Stimulated activated CD4-positive, alpha-beta T cell treated with anti-CD3 and anti-CD28 coated beads, Interleukin-1b, Interleukin-23, amount 100 ng/mL, for 1 hour (primary cell): ENCODE measurements at places on chromosomes 6 and 20.

DNA sequence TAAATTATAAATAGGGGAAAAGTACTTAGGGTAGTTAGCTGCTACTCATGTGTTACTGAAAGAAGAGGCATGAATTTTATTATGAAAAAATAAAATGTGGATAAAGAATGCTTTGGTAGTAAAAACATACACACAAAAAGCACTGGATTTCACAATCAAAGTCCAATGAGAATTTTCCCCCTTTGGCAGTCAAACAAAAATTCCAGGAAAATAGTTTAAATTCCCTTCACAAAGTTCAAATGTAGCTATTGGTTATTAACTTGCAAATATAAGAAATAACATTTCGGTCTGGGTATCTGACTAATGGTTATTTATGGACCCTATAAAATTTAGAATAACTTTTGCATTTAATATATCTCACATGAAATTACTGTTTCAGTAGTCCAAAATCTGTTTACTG is 210.4 kb downstream of the FOXC1 start:
- DNase-seq, result no peak

GRCh38 chr6:11202513-11203305 is 29.8 kb downstream of the NEDD9 start:
- DNase-seq, result no peak

DNA sequence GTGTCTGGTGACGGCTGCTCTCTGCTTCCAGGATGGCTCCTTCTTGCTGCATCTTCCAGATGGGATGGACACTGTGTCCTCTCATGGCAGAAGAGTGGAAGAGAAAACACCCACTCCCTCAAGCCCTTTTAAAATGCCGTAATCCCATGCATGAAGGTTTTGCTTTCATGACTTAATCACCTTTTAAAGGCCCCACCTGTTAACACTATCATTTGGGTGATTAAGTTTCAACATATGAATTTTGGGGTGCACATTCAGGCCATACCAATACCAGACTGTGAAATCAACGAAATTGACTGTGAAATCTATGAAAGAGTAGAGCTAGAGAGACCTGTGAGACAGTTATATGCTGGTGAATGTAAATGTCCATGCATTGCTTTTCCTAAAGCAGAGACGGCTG is 374.3 kb upstream of the CHD6 start:
- no peak for DNase-seq

DNA sequence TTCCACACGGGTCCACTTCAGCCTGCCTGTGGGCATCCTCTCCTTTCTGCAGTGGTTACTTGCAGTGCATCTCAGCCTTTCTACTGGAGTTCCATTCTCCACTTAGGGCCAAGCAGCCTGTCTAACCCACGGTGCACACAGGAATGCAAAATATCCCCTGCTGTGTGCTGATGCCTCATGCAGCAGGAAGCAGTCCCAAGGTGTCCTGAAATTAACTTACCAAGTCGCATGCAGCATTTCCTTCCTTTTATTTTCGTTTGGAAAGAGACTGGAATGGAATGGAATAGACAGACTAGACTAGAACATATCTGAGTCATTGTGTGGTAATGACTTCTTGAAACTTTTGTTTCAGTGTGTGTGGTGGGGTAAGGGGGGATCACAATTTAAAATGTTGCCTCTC is 25.9 kb upstream of the FOXQ1 start:
- no peak for DNase-seq
